ENCODE measurements at places on chromosomes 6 and 20.

DNA sequence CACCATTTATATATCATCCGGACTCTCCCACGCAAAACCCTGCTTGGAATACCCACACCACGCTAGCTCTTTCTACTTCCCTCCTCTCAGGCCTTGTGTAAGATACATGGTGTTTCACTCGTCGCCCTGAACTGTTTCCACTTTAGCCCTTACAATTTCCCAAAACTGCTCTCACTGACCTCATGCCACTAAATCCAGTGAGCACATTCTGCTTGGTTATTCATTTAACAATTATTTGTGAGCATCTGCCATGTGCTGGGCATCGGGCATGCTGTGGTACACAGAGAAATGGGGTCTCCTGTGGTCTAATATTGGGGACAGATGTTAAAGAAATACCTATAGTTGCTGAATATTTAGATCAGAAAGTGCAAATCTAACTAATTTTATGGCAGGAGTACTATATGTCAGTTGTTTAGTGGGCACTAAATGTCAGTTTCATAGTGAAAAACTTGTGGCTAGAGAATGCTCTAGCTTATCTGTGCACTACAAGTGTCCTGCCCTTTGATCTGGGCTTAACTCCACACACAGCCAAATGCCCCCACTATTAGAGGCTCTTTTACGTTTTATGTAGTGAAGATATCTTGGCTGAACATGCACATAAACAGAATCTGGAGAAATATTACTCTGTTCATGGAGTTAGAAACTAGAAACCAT is 41.0 kb downstream of the PLEKHG1 start:
- DNase-seq, result no peak

DNA sequence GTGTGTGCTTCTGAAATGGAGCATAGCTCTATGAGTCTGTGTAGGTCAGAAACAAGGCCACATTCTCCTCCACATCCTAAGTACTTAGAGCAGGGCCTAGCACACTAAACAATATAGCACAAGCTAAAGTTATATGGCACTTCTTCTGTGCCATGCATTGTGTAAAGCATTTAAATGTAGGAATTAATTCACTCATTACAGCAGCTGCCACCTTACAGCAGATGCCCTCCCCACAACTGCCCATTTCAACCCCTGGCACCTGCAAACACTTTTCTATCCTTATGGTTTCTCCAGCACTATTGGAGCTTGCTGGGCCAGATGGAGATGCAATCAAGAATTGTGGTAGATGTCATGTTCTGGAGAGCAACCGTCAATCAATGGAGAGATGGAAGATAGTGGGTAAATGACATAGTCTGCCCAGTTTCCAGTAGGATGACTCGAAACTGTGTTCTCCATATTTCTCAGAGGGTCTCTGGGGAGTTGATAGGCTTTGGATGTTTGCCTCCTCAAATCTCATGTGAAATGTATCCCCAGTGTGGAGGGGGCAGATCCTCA is 373.7 kb downstream of the DOK5 start:
- no peak for DNase-seq

DNA sequence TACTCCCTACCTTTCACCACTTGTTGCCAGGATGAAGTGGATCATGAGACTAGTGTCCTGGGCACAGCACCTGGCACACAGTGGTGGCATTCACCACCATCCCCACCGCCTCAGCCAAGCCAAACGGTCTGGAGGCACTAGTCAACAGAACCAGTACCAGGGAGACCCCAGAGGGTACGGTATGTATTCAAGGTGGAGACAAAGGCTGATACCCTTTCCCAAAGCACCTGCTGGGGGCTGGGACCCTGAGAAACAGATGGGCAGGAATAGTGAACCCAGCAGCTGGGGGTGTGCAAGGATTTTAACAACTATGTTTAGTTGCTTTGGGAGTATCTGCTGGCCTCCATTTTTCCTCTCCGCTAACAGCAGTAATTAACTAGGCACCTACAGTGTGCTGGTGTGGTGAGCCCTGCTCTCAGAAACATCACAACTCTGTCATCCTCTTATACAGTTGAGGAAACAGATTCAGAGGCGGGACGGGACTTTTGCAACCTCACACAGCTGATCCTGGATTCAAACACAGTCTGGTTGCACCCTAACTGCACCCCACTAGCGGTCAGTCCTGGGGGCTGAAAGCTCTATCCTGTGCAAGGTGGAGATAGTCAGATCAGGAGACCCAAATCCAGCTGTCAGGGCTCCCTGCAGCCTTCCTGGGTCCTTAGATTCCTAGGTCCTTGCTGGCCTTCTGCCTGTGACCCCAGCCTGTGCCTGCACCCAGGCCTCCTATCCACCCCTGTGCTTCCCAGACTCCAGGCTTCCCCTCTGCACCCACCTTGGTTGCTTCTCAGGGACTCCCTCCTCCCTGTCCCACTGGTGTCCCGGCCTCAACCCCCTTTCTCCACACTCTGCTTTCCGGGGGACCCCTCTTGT is 1.2 kb downstream of the SNTA1 start:
- no peak for DNase-seq

- DNase-seq, result no peak
Measured at GRCh38 chr6:26240157-26241032, 124.6 kb upstream of the BTN3A2 start.

DNA sequence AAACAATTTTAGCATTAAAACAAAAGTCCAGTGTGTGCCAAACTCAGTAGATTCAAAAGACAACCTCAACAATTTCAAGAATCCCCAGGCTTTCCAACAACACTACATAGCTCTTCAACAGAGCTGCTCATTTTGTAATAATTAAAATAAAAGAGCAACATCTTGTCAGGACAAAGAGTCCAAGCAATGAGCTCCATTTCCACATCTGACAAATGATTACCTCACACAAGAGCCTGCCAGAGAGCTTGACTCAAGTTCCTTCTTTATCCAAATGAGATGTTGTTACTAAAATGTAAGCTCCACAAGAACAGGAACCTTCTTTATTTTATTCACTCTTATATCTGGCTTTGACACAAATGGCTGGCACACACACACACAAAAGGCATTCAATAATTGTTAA is 449.8 kb downstream of the HACE1 start:
- DNase-seq, result no peak

GRCh38 chr6:138637822-138638221 is 135.7 kb upstream of the CCDC28A start:
- no peak for DNase-seq

GRCh38 chr6:71388856-71389527 is 100.4 kb downstream of the OGFRL1 start:
- DNase-seq, result no peak

DNA sequence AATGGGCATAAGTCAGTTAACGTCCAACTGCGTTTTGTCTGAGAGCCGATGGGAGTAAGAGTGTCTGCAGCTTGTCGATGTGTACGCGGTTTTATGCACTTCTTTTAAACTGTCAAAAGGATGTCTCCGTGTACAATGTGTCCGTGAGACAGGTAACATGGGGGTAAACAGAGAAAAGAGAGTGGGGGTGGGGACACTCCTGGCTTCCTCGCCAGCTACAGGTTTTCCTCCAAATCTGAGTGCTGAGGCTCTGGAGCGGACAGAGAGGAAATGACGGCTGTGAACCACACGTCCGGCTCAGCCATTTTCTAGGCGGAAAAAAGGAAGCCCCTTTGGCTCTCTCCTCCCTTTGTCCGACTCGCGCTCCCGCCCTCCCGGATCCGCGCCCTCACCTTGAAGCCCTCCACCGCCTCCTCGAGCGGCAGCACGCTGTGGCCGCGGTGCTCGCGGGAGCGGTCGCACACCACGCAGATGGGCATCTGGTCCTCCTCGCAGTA is 916 bp downstream of the TRIM27 start:
- no peak for DNase-seq

GRCh38 chr6:23435126-23435525 is 690.9 kb upstream of the NRSN1 start:
- no peak for DNase-seq

- DNase-seq, result no peak
Measured at GRCh38 chr6:170140129-170140528, 150.7 kb downstream of the DLL1 start.

- no peak for DNase-seq
Measured at GRCh38 chr20:51284176-51284575, 258.3 kb downstream of the NFATC2 start.

- DNase-seq, result no peak
Measured at GRCh38 chr20:37504404-37505096, 16.5 kb upstream of the NNAT start.

DNA sequence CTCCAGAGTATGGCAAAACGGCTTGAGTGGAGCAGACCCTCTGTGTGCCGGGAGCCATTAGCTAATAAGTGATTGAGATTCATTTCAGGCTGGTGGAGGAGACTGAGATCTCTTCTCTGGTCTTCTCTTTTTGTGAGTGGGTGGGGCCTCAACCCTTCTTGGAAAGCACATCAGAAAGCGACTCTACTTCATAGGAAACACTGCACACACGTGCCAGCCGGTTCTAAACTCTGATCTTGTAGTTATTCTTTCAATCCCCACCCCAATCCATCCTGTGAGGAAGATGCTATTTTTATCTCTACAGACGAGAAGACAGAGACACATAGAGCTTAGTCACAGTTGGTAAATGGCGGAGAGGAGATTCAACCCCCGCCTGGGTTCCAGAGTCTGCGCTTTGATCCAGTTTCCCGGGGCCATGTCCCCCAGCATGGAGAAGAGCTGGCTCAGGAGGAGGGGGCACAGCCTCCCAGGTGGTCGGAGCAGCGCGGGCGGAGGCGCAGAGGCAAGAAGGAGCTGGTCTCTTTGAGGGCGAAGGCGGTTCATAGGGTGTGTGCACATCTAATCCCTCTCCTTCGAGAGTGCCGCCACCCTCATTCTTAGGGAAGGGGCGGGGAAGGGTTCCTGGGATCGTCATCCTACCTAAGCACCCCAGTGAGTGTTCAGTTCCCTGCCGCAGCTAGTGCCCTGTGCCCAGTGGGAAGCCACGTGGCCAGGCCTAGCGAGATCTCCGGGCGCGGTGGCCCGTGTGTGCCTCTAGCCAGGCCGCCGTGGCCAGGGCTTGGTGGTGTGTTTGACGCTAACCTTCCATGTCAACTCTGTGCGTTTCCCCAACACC is 49.0 kb upstream of the TAGAP start:
- DNase-seq, result no peak

DNA sequence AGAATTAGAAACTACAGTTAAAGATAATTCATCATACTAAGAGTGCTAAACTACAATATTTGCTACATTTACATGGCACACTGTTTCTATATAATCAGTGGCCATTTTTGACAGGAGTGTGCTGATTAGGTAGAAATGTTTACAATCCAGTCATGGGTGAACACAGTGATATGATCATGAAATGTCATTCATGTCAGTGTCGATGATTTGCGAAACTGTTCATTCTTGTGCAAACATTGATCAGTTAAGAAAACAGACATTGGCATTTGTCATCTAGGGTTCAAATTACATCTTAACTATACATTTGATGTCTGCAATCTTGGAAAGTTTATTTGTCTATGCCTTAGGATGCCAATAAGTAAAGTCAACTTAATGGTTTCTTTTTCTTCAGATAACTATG is 474.9 kb downstream of the DOK5 start:
- no peak for DNase-seq

DNA sequence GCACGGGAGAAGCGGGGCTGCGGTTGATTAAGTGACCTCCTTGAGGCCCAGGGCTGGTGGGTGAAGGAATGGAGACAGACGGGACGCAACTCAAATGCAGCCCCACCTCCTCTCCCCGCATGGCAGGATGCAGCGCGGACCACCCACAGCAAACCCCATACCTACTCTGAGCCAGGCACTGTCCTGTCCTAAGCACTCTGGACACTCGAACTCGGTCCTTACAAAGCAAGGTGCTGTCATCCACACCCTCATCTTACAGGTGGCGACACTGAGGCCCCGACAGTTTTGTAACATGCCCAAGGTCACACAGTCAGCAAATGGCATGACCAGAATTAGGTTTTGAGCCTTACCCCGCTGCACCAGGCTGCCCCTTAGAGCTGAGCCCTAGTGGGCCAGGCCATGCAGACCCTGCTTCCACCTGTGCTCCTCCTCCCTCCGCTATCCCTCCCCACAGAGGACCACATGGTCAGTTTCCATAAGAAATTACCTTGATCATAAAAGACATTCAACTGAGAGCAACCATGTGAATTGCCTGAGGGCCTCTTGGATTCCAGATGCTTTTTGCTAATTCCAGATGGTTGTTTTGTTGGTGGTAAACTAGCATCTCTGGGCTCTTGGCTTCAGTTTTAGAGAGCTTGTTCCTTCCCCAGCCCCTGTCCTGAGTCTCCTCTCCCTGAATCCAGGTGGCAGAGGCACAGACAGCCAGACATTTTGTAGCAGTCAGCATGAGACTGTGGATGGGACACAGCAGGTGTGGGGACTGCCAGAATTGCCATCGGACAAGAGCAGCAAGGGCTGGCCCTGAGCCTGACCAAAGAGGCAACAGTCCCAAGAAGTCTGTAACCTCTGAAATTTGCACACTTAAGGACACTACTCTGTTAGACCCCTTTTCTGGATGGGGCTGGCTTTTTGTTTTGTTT is 171.9 kb upstream of the PMEPA1 start:
- peak; percentile 11 for DNase-seq

DNA sequence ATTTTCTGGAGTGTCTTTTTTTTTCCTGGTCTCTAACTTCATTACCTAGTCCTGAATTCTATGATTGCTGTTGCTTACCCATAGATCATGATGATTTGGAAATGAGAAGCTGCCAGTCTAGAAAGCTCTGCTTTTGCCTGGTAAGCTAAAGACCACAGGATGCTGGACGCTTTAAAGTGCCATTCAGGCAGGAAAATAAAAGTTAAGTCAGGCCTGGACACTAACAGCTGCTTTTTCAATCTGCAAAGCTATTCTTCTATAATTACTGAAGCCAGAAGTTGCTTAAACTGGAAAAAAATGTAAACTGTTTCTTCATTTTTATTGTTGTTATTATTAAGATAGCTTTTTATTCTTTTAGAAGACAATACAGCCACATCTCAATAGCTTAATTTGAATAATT is 129.8 kb upstream of the SPACA1 start:
- DNase-seq, result no peak

DNA sequence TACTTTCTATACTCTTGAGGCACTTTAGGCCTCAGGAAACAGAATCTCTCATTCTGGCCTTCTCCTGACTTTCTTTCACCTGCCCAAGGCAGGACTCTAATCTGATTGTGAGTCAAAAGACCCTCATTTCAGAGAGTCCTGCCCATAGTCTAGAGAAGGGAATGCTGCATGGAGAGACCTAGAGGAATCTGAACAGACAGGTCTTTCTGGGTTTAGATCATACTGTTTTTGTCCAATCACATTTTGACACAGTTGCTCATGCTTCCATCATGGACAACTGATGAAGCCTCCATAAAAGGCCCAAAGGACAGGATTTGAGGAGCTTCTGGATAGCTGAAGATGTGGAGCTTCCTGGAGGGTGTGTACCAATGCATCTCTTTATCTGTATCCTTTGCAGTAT is 48.1 kb upstream of the BTBD3 start:
- DNase-seq, result no peak
